ENCODE measurements at places on chromosomes 7 and 10. TPM values are rescaled to one million over a fixed set of nuclear protein-coding genes. Genes with fewer than 3 reads are reported as not detected.

- DNase-seq: no peak
Measured at GRCh38 chr7:119572541-119572940, 700.4 kb upstream of the KCND2 start.

Gene PDAP1
- total RNA-seq: 168 TPM

DNA sequence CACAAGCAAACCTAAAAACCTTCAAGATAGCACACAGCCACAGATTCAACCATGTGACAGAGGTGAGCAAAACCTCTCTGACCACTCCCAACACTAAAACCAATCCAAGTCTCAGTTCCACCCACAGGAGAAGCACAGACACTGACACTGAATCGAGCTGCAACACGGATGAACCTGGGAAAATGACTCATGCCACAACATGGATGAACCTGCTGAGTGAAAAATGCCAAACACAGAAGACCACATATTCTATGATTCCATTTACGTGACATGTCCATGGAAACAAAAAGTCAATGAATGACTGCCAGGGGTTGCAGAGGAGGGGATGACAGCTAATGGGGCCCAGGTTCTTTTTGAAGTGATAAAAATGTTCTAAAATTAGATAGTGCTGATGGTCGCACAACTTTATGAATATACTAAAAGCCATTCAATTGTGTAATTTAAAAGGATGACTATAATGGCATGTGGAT, 22.0 kb downstream of the CYTH3 start:
- DNase-seq: no peak

Gene PNLIP
- total RNA-seq: not detected

DNA sequence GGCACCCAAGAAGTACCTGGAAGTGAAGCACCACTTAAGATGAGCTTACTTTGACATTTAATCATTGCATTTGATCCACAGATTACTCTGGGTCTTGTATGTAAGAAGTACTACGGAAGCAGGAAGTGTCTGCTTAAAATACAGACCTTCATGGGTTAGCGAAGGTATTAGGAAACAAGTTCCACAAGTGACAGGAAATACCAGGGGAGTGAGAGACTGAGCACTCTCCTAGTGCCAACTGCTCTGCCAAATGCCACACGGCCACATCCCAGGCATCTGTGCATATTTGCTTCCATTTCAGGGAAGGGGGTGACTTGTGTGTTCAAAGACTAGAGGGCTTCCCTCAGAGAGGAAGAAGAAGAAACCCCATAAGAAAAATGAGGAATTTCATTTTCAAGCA, 57.2 kb upstream of the ANK3 start:
- DNase-seq: peak; percentile 62

Gene CDHR3
- 1.0 TPM for total RNA-seq

Gene SFRP5
- total RNA-seq: not detected

- no peak for DNase-seq
Measured at GRCh38 chr7:4828720-4829383, 33.0 kb downstream of the PAPOLB start.

Gene PNLIPRP1
- total RNA-seq: not detected

Gene WDFY4
- total RNA-seq: 0.05 TPM

- DNase-seq: no peak
Measured at GRCh38 chr7:85103357-85103756, 83.5 kb downstream of the SEMA3D start.

Gene TUBAL3
- total RNA-seq: 0.14 TPM

GRCh38 chr7:142385491-142386340, 127.9 kb upstream of the PRSS58 start:
- peak; percentile 82 for DNase-seq

Gene UBTD1
- total RNA-seq: 2.1 TPM

Gene ZPBP
- not detected for total RNA-seq

GRCh38 chr10:133335246-133336117, 1.2 kb downstream of the CALY start:
- DNase-seq: peak; percentile 93

GRCh38 chr7:86262781-86263180, 380.9 kb upstream of the GRM3 start:
- DNase-seq: no peak

Gene CYP26C1
- total RNA-seq: 0.07 TPM

- no peak for DNase-seq
Measured at GRCh38 chr7:76430836-76431235, 6.1 kb downstream of the ZP3 start.

Gene ASAH2
- total RNA-seq: 4.6 TPM

DNA sequence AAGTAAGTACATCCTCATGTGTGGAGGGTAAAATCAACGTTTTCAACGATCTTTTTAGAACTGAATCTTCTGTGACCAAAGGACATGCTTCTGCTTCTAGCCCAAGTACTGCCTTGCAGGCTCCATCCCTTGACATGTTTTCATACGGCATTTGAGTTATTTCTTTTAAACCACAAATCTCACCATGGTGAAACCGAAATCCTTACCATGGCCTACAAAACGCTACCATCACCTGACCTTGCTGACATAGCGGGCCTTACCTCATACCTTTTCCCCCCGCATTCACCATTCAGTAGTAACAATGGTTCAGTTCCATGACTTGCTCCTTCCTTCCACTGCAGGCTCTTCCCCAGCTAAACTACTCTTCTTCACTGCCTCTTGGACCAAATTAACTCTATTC, 3.5 kb downstream of the RNF216 start:
- no peak for DNase-seq

Gene TDRD1
- 0.16 TPM for total RNA-seq

GRCh38 chr7:70602117-70602516, 529.8 kb upstream of the GALNT17 start:
- no peak for DNase-seq

Gene TBC1D12
- total RNA-seq: 0.71 TPM

DNA sequence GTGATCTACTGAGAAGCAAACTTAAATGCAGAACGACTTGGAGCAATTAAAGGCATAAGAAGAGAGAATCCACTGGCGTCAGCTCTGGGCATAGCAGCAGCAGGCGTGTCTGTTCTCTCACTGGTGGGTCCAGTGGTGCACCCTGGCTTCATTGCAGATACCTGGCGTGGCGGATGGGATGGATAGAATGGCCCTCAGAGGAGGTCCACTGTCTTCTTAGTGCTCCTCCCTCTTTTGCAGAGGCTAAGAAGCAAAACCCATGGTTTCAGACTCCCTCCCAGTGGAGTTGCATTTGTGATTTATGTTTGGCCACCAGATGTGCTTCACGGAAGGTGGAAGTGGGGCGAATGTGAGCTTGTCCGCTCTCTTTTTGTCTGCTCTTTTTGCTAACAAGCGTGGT, 28.4 kb upstream of the PRKAG2 start:
- no peak for DNase-seq

Gene DNAJB12
- 32.5 TPM for total RNA-seq

Gene MRLN
- 0.82 TPM for total RNA-seq

DNA sequence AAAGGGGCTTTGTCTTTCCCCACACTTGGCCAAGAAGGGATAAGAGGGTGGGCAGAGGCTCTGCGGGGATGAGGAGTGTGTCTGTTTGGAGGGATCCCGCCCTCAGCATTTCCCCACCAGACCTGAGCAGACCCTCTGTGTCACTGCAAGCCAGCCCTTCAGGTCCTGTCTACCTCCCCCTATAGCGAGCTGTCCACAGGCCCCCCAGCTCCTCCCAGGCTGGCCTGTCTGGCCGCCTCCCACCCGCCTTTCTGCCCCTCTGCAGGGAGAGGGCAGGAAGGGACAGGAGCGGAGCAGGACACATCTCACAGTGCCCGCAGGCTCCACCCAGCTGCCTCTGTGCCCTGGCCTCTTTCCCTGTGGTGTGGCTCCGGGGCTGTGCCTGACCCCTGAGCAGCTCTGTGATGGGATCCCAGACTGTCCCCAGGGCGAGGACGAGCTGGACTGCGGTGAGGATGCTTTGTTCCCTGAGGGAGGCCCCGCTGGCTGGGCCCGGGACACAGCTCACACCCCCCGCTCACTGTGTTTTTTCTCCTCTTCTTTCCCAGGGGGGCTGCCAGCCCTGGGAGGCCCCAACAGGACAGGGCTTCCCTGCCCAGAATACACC, 17.5 kb upstream of the ZNF467 start:
- DNase-seq: no peak

DNA sequence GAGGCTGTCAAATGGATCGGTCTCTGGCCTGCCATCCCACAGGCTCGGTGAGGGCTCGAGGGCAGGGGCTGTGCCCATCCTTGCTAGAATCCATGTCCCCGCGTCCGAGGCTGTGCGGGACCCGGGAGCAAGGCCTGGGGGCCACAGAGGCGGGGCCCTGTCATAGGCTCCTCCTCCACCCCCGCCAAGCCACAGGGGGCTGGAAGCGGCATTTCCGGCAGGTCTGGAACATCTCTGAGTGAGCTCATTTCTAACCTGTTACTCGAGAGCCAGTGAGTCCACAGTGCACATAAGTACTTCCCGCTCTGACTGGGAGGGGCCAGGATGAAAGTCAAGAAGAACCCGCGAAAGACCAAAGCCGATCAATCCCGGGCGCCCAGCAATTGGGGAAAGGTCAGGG, 57.6 kb downstream of the NKX6-2 start:
- DNase-seq: no peak

GRCh38 chr10:63667596-63668480, 146.6 kb downstream of the REEP3 start:
- DNase-seq: no peak

Gene ZNF503
- total RNA-seq: 0.09 TPM

DNA sequence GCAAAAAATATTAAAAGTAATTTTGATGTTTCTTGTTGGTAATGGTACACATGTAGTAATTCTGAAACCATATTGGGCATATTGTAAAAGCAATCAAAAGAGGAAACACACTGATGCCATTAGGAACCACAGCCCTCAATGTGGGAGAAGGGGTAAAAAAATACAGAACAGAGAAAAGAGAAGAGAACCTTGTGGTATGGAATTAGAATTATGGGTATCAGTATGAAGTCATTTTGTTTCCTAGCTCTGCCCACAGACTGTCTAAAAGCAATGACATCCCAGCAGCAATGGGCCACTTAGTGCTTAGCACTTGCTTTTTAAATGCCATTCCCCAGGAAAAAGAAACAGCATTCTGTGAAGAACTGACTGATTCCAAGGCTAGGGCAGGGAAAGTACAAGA, 61.5 kb downstream of the CPVL start:
- DNase-seq: no peak

Data from activated CD4-positive, alpha-beta T cell treated with anti-CD3 and anti-CD28 coated beads, Interleukin-2, amount 10 ng/mL, durations not matched to agents 24 days and 14 days (primary cell).